ENCODE measurements at places on chromosomes 2 and 18.

DNA sequence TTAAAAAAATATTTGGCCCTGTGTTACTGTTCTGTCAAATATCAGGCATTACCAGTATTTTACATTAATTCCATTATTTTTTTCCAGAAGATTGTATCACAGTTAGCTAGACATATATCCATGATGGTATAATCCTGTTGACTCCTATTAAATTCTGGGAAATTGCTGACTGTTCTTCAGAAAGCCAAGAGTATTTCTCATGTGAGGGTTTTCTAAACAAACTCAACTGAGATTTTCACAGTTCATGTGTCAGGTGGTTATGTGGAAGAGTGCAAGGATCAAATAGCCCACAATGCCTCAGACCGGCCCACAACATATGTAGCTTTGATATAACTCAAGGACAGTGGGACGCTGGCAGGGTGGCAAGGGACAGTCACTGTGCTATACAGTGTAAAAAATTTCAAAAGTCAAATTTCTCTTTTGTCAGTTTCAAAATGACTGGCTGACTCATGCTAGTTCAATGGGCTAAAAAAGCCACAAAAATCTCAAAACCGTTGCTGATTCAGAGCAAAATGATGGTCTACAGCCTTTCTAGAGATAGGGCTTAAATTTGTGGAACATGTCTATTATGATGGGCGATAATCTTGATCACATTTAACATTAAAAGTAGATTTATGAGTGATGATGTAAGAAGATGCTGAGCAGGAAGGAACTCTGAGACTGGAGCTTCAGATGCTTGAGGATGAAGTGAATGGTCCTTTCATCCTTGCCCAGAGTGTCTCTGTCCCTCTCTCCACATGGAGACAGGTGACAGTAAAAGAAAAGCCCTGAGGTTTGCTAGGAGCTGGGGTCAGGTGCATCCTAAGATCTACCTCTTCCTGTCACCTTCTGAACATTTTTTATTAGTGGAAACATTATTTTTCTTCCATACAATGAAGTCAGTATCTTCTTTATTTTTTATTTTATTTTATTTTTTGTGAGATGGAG is 175.8 kb upstream of the PIEZO2 start:
- no peak for DNase-seq

DNA sequence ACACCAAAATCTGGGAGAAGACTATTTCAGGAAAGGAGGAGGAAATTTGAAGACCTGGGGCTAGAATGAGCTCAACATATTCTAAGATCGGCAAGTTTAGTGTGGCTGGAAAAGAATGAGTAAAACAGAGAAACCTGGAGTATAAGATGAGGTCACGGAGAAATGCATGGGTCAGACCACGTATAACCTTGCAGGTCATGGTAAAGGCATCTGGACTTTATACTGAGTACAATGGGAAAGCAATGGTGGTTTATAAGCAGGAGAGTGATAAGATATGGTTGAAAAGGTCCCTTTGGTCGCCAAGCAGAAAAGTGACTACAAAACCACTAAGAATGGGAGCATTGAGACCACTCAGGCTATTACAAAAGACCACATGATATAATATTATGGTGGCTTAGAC is 91.2 kb upstream of the CDKL4 start:
- no peak for DNase-seq

DNA sequence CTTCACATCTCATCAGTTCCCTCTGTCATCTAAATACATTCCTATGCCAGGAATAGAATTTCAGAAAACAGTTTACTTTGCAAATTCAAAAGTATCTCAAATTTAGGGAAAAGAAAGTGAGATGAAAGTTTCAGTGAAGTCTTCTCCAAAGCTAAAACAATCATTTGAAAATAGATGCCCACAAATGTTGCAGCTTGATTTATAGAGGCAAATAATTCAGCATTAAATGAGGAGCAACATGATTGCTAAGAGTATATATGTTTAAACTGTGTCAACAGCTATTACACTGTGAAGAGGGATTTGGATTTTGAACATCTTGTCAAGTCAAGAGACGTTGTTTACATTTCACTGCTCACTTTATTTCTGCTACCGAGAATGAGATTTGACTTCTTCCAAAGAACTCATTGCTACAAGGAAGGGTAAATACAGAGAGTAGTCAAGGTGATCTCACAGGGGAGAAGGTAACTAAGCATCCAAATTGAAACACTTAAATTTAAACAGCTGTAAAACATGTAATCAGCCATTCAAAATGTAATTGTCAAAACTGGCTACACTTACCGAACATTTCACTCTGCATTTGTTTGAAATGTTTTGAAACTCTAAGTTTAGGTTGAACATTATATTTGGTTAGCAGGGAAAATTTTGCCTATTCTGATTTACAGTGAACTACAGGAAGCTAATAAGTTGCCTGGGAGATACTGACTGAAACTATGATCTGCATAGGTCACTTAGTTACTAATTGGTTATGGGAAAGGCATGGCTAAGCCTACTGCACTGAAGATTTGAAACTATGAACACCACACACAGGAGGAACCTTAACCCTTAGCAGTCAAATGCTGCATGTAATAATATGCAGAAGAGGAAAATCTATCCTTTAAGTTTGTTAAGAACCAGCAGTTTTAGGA is 33.2 kb upstream of the GALNT3 start:
- DNase-seq, result no peak

DNA sequence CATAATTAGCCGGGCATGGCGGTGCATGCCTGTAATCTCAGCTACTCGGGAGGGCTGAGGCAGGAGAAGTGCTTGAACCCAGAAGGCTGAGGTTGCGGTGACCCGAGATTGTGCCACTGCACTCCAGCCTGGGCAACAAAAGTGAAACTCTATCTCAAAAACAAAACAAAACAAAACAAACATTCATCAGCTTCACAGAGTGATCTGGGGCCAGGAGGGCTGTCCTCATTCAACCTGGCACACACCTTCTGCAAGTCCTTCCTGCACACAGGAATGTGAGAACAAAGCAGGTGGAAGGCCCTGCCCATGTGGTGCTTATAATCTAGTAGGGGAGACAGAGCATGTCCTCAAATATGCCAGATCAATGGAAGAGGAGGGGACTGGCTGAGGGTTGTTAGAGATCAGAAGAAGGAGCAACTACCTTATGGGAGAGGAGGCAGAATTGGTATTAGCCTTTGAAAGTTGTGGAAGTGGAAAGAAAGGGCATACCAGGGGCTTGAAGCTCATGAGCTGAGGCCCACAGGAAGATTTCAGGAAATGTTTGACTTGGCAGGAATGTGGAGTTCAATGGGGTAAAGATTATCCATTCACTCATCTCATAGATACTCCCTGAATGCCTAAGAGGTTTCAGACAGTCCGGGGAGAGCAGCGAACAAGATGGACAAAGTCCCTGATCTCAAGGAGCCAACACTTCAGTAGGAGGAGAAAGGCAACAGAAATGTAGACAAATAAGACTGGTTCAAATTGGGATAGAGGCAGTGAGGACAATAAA is 155.3 kb upstream of the SIX3 start:
- no peak for DNase-seq

- no peak for DNase-seq
Measured at GRCh38 chr2:9091811-9092210, 88.3 kb upstream of the MBOAT2 start.

DNA sequence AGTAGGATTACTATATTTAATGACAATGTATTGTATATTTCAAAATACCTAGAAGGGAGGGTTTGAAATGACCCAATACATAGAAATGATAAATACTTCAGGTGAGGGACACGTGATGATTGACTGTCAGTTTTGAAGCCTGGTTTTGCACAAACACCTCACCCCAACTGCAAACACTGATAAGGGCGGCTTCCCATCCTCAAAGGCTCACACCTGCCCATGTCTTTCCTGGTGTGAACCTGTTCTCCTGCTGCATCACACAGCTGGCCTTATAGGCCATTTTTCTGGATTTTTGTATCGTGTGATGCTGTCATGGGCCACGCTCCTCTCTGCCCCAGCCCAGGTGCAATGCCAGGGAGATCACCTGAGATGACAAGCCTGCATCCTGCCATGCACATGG is 166.5 kb upstream of the NCK2 start:
- DNase-seq, result no peak

DNA sequence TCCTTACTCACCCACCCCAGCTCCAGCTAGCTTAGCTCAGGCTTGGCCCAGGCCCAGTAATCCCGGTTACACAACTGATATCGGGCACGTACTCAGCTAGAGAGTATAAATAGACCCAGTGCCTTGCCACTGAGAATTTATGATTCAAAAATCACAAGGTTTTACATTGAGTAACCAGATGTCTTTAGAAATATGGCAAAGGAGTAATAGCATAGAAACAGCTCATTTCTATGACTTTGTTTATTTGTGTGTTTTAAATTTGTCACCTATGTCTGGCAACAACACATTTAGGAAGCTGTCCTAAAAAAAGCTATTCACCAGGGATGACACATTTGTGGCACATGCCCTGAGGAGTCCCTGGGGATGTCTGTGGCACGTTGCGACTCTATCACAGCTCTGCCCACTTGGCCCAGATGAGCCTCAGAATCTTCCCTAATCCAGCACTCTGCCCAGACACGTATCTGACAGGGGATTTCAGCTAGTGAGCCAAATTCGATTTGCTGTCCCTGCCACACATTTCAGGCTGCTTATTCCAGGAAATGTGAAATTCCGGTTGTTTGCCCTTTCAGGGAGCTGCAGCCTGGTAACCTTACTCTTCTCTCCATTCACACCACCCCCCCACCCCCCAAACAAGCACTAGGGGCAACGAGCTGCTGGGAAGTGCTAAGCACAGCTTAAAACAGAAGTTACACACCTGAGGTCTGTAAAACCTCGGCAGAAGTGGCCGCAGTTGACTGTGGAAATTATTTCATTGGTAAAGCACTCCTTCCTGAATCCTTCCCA is 85.4 kb upstream of the ZCCHC2 start:
- no peak for DNase-seq

DNA sequence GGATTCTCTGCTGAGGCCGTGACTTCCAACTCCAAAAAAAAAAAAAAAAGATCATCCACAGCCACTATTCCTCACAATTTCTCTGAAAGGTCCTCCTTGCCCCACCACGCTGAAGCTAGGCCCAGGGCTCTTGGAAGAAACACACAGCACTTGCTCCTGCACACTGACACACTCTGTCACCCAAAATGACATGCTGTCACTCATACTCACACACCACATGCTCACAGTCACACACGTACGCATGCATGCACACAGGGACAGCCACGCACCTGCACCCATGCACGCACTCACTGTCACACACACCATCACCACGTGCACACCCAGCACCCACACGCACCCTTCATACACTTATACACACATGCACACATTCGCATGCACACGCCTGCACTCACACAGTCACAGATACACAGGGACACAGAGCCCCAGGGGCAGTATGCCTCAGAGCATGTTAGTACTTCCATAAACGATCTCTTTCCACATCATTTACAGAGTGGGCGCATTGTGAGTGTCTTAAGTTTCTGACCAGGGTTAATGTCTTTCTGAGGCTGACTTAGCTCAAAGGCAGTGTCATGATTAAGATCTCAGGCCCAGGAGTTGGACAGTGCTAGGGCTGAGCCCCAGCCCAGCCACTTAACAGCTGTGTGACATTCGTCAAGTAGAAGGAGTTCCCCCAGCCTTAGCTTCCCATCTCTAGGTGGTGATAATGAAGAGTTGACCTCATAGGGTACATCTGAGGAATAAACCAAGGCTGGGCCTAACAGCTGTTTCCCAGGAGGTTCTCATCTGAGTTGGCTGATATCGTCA is 93.4 kb downstream of the GLI2 start:
- no peak for DNase-seq

GRCh38 chr2:85704800-85705679 is 10.9 kb downstream of the GNLY start:
- no peak for DNase-seq

Measured in stimulated activated CD8-positive, alpha-beta memory T cell treated with anti-CD3 and anti-CD28 coated beads, Interleukin-15, amount 100 ng/mL, for 24 hours (primary cell).